T-cell (primary cell): ENCODE measurements at places on chromosomes 4 and X. TPM values are rescaled to one million over a fixed set of nuclear protein-coding genes. Genes with fewer than 3 reads are reported as not detected.
A peak's percentile ranks its signal among the peaks of the same experiment; 100 is the strongest.

DNA sequence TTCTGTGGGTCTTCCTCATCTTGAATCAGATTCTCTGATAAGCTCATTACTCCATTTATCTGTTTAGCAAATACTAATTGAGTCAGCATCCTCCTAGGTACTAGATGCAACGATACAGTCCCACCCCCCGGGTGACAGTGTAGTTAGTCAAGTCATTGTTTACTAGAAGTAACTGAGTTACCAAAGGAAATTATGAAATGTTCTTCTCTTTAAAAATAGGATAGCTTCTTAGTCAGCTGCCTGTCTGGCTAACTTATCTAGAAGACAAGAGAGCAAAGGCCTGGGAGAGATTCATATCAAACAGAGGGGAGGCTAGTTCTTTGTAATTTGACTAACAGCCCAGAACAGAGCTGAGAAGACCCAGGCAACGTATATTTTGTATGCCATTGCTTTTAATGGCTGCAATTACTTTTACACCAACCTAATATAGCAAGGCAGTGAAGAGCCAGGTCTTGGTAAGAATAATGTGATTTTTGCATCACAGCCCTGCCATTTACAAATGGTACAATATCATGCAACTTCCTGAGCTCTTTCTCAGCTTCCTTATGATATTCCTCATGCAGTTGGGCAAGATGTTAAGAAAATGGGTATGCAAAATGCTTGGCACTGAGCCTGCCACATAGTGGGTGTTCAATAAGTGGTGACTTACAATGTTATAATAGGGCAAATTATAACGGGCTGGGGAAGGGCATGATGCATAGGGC, 149.9 kb downstream of the CHIC2 start:
- DNase-seq = no peak

KLHL5 gene
- 26.3 TPM for total RNA-seq

- DNase-seq = no peak
Observed at GRCh38 chr4:34372815-34373214, 1871.5 kb downstream of the ARAP2 start.

CT45A2 gene
- total RNA-seq = not detected

DNA sequence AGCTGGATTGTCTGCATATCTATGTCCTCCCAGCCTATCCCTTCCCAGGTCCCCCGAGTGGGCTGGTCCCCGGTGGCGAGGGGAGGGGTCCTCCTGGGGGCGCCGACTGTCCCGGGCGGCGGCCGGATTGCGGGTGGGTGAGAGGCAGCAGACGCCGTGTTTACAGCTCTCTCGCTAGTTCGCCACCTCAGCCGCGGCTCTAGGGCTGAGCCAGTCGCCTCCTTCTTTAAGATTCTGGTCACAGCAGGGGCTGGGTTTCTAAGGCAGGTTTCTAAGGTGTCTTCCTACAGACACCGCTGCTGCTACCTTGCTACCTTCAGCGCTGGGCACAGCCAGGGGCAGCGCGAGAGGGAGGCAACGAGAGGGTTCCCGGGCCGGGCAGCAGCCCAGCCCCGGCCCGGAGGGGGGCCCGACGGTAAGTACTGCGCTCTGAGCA, 57.2 kb downstream of the FRMPD3 start:
- no peak for DNase-seq

GRCh38 chr4:707929-708630, 2.4 kb downstream of the PCGF3 start:
- DNase-seq = no peak

- no peak for DNase-seq
Observed at GRCh38 chrX:108159028-108159670, 67.6 kb downstream of the ATG4A start.

SMAD1 gene
- total RNA-seq = 8.7 TPM

DNA sequence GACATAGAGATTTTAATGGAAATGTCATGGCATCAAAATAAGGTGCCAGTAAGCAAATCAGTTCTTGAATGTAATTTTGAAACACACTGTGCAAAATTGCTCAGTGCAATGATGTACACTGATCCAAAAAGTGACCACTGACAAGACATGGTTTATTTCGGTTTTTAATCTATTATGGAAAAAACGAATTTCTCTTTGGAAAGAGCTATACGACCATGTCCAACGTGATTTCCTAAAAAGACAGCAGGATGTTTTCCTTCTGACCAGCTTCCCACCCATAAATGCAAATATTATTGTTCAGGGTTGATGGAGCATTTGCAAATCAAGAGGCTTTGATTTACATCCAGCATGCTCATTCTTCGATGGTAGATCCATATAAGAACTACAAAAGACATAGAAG, 17.1 kb upstream of the MAGEA1 start:
- no peak for DNase-seq

GIMD1 gene
- not detected for total RNA-seq

- no peak for DNase-seq
Observed at GRCh38 chr4:186445040-186445439, 110.3 kb downstream of the MTNR1A start.

DTHD1 gene
- total RNA-seq = 2.3 TPM

GRCh38 chr4:118889312-118889691, 648 bp downstream of the SYNPO2 start:
- no peak for DNase-seq

DNA sequence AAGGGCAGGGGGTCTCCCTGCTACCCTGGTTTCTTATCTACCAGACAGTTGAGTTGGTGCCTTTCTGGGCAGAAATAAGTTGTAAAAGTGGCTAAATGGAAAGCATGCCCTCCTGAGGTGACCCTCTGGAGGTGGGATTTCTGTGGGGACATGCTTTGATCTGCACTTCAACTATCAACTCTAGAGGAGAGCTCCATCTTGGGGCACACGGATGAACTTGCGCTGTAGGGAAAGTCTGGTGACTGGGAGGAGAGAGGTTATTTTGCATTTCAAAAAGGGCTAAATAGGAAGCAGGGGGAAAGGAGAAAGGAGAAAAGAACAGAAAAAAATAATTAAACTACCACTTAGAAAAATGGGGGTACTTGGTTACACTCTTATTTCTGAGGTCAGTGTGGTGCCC, 12.7 kb upstream of the RHOXF2B start:
- no peak for DNase-seq

DNA sequence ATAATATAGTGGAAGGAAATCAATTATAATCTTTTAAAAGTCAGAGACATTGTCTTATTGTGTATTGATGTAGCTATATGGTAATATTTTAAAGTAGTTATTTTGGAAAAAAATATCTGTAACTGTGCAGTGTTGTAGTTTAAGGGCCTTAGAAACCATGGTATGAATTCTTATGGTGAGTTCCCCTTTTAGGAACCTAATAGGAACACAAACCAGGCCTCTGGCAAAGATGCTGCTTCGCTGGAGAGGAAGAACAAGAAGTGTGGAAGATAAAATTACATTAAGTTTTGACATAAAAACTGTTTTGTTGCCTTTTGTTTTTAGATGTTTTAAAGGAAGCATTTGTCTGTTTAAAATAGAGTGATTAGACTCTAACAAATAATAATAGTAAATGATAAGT, 10.9 kb upstream of the TMPRSS11D start:
- no peak for DNase-seq

GRCh38 chr4:54099748-54100574, at the start of gene GSX2:
Gene GSX2 (plus strand): TSS chr4:54100163. CDS start chr4:54100345, 182 bp downstream.
- DNase-seq = no peak

DNA sequence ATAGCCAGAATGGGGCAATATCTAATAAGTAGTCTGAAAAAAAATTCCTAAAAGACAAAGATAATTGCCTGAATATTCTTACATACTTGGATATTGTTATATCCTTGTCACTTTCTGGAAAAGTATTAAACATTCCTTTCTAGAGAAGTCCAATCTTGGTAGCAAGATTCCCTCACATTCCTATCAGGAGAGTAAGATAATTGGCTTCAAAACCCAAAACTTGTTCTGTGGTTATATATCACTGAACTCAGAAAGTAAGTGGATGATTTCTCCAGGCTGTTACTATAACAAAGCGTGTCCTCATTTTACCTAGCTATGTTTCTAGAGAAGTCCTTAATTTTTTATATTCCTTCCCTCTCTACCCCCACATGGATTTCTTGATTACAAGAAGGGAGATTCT, 46.0 kb upstream of the TEX13A start:
- DNase-seq = no peak

DNA sequence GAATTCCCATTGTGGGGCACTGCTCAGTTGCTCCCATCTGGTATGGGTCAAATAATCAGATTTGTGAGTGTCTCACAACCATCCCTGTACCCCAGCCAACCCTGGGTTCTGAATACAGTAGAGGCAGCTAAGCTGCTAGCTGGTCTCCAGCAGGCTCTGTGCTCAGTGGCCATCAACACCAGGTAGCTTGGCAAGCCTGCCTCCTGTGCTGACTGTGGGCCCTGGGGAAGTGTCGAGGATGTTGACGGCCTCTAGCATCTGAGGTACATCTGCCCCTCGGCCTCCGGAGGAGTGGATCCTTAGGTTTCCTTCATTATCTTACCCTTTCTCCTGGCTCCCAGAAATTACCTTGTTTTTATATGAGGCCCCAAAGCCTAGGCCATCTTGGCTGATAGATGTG, 13.3 kb downstream of the RNF4 start:
- DNase-seq = no peak

GRCh38 chr4:41645728-41646390, 102.7 kb downstream of the PHOX2B start:
- no peak for DNase-seq

DNA sequence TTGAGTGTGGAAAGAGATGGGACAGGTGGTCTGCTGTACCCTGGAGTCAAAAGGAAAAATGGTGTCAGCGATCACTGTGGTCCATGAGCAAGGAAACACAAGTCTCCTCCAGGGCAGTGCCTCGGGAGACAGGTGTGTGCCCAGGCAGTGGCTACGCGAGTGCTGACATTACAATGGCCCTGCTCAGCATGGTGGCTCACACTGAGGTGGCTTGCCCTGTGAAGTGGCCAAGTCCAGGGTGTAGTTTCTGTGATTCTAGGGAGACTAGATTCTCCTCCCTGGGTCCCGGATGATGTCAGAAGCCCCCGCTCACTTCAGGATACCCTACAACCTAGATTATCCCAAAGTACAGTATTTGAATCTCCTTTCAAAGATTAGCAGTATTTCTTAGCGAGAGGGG, 44.8 kb upstream of the TMEM150C start:
- DNase-seq = no peak

- DNase-seq = peak; percentile 58
Observed at GRCh38 chrX:9465380-9466123, 694 bp downstream of the TBL1X start.

- DNase-seq = no peak
Observed at GRCh38 chr4:41257257-41257901, 651 bp downstream of the UCHL1 start.

DNA sequence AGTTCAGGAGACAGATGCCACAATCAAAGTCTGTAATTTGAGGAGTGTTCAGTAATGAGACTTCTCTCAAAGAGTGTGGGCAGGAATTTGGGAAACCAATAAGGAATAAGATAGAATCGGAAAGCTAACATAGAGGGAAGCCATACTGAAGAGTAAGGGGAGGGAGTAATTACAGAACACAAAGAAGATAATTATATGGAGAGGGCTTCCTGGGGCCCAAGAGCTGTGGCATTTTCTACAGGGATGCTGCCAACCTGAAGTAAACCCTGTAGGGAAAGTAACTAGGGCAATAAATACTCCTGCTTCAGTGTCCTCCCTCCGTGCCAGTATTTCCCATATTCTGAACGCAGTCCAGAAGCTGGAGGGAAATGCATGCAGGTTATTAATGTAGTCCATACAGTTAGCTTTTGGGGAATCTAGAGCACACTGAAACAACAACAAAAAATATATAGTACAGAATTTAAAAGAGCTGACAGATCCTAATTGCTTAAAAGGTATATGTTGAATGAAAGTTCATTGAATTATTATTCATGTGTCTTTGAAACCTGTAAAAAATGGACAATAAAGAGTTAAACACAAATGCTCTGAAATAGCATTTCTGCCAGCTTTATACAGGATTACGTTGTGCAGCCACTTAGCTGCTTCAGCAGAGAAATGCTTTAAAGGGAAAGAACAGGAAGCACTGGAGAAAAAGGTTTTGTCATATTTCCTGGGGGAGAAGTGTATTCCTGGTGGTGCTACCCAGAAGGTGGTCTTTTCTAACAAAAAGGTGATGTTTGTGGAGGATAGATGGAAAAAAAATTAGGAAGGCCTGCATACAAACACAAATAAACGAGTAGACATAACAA, 48.0 kb downstream of the CXXC4 start:
- DNase-seq = no peak

- no peak for DNase-seq
Observed at GRCh38 chrX:23904096-23904495, 3.6 kb downstream of the APOO start.

KCND1 gene
- 1.2 TPM for total RNA-seq

PRSS12 gene
- not detected for total RNA-seq

DNA sequence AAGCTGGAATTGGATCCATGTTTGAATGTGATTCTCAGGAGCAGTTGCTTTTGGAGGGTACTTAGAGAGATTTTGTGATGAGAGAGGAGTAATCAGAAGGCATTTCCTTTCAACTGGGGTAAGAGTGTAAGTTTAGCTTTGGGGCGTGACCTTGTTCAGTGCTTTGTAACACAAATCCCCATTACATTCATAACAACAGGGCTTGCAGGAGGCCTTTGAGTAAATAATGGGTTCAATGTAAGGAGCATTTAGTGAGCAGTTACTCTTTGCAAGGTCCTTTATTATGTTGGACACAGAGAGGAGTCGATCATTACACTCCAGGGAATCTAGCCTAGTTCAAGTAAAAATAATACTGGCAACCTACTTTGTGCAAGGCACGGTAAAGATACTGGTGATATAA, 74.0 kb upstream of the AFF2 start:
- DNase-seq = no peak

GRCh38 chr4:152255437-152255836, 280.5 kb downstream of the FBXW7 start:
- DNase-seq = peak; percentile 54

- DNase-seq = no peak
Observed at GRCh38 chr4:2834001-2834921, 9.4 kb upstream of the ADD1 start.

NOX1 gene
- not detected for total RNA-seq

NPY2R gene
- total RNA-seq = not detected

- DNase-seq = no peak
Observed at GRCh38 chr4:145909773-145910172, 28.9 kb downstream of the ZNF827 start.

RASL11B gene
- total RNA-seq = not detected

- DNase-seq = peak; percentile 17
Observed at GRCh38 chrX:124388562-124388961, 42.2 kb downstream of the SH2D1A start.

DNA sequence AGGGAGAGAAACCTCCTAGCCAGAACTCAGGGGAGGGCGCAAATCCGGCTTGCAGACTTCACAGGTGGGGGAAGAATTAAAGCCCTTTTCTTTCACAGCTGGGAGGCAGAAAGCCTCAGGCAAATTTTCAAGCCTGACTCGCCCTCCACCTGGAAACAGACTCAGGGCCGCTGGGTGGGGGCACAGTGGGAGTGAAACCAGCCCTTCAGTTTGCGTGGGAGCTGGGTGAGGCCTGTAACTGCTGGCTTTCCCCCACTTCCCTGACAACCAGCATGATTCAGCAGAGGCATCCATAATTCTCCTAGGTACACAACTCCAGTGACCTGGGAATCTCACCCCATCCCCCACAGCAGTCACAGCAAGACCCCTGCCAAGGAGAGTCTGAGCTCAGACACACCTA, 206.9 kb upstream of the INTU start:
- DNase-seq = no peak
